ENCODE measurements at places on chromosomes 7 and 10.

- DNase-seq: no peak
Measured at GRCh38 chr10:52757773-52758172, 14.8 kb downstream of the MBL2 start.

DNA sequence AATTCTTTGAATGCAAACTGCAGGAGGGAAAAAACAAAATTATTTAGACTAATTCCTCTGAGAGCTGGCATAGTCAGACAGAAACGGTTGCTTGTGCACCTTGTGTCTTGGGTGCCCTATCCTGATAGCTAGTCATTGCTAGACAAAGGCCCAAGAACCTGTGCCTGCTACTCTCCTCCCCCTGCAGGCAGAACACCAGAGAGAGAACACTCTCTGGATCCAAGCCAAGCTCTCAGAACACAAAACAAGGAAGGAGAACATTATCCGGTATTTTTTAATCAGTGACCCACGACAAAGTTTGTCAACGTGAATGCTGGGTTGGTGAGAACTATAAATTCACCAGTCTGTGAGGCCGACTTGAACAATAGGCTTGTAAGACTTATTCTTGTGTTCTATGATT lies 18.8 kb upstream of the PPP1R9A start:
- DNase-seq: peak; percentile 18

DNA sequence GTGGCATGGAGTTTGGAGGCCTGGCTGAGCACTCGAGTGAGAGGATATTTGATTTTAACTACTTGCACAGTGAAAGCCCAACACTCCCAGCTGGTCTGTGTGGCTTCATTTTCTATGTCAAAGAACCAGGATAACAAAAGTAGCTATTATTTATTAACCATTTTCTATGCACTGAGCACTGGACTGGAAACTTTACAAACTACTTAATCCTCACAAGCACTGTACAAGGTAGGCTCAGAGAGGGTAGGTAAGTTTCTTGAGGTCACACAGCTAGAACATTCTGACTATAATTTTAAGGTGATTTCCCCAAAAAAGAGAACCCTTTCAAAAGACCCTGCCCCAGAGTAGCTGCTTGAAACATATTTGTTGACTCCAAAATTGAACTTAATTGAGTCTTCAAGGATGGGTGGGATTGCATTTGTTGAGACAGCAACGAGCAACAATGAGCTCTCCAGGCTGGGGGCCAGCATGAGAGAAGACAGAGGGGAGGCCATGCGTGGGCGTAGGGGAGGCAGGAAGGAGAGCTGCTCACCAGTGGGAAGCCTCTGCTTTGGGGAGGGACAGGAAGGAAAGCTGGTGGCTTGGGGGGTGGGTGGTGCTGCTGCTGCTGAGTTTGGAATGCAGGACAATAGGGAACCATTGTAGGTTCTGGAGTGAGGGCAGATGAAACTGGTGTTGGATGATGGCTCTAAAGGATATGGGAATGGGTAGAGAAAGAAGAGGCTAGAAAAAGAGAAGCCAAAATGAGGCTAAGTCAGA lies 31.5 kb downstream of the FAM241B start:
- no peak for DNase-seq

DNA sequence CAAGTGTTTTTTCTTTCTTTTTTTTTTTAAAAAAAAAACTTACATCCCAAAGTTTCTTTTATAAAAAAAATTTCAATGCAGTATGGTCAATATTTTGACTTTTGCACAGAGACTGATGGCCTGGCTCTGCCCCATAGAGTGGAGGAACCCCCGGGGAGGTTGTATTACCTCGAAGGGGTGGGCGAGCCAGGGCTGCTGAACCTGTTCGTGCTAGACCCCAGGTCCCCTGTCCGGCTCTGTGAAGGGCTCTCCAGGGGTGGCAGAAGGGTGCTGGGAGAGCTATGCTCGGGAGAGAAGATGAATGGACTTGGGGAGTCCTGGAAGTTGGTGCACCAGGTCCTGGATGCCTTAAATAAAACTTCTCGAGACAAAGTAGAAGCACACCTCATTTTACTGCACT lies 446.4 kb upstream of the KLF6 start:
- DNase-seq: no peak

- DNase-seq: no peak
Measured at GRCh38 chr7:132750096-132750495, 173.8 kb upstream of the PLXNA4 start.

- no peak for DNase-seq
Measured at GRCh38 chr10:53071505-53072125, 299.0 kb upstream of the MBL2 start.

- DNase-seq: no peak
Measured at GRCh38 chr7:37441816-37442215, 6.8 kb downstream of the ELMO1 start.

DNA sequence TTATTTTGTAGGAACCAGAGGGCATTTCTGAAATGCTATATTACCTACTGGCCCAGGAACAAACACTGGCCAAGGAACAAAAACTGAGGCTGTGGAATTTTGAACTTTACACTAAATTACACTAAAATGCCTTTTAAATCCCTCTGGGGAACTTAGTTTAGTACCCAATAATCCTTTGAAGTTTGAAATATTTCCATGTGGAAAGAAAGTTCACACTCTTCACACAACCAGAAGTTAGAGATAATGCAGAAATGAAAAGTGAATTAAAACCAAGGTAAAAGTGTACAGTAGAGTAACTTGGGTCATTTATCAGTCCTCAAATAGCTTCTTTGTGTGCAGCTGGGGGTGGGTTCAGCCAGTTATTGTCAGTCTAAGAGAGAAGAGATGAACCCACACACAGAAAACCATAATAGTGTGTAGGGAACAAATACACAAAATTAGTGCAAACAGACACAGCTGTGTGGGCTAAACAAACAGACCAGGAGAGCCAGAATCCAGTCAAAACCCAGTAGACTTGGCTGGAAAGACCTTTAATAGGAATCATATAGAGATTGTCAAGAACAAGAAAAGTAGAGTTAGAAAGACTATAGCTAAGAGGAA lies 46.5 kb upstream of the DGKI start:
- no peak for DNase-seq

- DNase-seq: no peak
Measured at GRCh38 chr10:22821501-22821900, 106.4 kb upstream of the ARMC3 start.
